ENCODE measurements at places on chromosomes 1 and 21.

GRCh38 chr1:191579019-191579418 lies 579.2 kb upstream of the RGS18 start:
- no peak for DNase-seq

- DNase-seq = peak; percentile 62
Observed at GRCh38 chr1:107941123-107941522, 23.9 kb downstream of the VAV3 start.

- DNase-seq = no peak
Observed at GRCh38 chr21:16034446-16035190, 304.8 kb downstream of the USP25 start.

DNA sequence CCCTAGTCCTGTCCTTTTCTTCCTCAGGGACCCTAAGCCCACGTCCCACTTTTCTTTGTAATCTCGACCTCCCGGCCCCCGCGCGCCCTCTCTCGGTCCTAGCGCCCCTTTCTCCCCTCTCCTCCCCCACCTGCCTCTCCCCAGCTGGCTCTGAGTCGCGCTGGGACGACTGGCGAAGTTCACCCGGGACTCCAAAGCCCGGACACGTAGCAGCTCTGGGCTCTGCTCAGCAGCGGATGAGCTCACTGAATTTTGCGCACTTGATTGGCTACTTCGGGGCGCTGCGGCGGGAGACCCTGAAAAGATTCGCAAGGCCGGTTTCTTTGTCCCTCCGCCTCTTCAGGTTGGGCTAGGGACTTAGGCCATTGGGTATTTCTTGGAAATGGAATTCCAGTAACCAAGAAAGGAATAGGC lies 16.3 kb upstream of the ACKR1 start:
- peak; percentile 36 for DNase-seq

GRCh38 chr1:112998592-112999235 lies 42.7 kb upstream of the SLC16A1 start:
- peak; percentile 99 for DNase-seq

- peak; percentile 80 for DNase-seq
Observed at GRCh38 chr1:248872752-248873408, 14.0 kb upstream of the ZNF692 start.

DNA sequence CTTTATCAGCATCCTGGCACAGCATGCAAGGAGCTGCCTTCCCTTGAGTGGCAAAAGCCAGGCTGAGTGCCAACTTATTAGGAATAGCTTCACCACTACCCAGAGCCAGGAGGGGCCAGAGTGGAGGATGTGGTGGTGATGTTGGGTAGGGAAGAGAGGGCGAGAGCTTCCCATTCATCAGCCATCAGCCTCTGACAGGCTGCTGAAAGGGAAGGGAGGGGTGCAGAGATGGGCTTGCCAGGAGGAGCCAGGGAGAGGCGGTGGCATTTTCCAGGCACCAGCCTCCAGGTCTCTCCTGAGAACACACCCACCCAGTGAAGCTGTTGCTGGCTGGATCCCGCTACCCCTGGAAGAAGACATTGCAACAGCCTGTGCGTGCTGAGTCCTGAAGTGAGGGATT lies 168.5 kb downstream of the ACTL8 start:
- DNase-seq = no peak

DNA sequence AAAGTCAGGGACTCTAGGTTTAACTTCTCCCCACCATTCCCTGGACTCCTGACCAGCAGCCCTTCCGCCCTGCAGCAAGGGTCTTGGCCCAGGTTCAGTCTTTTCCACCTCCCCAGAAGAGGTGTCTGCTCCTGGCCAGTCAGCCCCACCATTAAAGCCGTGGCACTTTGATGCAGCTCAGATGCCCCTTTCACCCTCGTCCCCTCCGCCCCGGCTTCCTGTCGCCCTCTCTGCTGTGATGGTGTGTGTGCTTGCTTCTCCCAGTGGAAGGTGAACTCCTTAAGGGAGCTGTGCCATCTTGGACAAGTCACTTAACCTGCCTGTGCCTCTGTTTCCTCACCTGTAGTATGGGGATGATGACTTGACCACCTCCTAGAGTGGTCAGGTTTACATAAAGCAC lies 17.8 kb upstream of the TTC4 start:
- DNase-seq = no peak

DNA sequence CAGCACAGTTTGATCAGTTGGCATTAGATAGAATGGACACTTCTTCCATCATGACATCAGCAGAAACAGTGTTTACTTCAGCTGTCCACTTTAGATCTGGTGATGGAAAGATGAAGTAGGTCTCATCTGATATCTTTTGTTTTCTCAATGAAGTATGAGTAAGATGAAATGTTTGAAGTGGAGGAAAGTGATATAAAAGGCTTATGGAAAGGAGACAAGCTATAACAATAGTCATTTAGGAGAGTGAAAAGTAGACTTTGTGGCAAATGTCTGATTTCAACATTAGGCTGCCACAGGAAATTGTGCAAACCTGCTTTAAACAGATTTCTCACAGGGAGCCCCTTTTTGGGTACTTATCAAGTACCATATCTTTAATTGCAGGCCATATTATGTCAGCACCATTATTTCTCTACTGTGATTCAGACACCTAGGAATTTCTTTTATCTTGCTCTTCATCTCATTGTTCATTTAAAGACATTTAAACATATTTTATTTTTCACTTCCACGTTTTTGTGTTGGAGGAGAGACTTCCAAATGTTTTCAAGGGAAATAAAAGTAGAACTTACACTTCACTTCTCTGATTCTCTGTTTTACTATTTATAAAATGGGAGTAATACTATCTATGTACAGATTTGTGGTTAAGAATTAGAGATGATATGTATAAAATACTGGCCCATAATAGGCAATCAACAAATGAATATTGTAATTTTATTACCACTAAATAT lies 18.1 kb downstream of the PDC start:
- DNase-seq = peak; percentile 34

DNA sequence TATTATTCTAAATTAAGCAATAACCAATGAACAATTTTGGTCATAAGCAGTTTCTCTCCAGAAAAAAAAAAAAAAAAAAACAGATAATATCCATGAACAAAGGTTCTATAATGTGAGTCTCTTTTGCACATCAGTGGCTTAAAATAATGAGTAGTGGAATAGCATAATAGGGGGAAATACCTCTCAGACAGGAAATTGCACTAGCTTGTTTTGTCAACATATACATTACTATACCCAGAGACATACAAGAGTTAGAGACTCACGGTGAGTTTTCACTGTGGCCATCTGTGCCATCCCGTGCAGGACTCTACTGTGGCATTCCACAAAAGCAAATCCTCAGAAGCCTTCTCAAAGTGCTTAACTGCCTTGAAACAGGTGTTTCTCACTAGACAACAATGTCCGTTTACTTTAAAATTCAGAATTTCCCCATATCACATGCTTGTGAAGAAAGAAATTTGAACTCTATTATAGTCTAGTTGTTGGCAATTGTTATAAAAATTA lies 697.9 kb downstream of the USP25 start:
- no peak for DNase-seq

- DNase-seq = no peak
Observed at GRCh38 chr1:190752131-190752530, 274.5 kb upstream of the BRINP3 start.

GRCh38 chr1:116231752-116232151 lies 120.6 kb downstream of the MAB21L3 start:
- DNase-seq = no peak

DNA sequence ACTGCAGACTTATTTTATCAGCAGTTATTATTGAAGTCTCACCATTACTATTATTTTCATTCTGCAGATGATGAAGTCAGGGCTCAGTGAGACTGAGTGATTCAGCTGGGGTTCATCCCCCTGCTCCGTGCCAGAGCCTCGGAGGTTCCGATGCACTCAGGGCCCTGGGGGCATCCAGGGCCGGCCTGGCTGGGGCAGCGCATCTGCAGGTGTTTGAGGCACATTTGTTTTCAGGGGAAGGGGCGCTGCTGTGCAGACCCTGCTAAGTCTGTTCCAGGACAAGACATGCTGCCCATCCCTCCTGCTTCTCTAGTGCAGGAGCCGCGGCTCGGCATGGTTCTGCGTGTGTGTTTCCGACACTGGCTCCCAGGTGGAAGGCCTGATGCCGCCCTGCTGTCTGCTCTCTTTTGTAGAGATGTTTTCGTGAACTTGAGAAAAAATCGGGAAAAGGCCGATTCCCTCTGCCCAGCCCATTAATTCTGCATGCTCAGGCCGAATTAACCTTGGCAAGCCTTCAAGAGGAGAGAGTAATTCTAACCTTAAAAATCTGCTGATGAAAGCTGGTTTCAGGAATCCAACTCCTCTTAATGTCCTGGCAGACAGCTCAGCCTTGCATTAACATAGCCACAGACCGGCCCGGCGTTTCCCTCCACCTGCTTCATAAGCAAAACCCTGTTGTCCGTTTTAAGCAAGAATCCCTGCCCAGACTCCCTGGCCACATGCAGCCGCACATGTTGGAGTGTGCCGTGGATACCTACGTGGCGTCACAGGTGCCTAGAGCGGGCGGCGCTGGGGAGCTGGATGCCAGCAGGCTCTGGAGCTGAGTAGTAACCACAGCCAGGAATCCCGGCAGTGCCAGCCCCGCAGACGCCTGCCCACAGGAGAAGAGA lies 316.0 kb upstream of the VAMP3 start:
- DNase-seq = peak; percentile 58

DNA sequence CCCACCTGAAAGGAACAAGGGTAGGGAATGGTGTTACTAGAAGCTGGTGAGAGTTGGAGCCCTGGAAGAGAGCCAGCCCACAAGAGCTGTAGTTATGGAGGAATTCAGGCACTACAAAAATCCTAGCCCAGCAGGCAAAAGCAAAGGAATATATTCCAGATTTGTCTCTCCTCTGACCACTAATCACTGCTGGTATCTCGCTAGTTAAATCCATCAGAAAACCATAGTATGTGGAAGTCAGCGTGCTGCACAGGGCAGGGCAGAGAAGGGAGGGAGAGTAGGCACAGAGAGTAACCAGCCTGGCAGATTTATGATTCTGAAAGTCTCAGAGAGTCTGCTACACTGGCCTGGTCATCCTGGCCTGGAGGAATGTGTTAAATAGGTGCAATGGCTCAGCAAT lies 88.6 kb downstream of the SELENOF start:
- DNase-seq = peak; percentile 62

DNA sequence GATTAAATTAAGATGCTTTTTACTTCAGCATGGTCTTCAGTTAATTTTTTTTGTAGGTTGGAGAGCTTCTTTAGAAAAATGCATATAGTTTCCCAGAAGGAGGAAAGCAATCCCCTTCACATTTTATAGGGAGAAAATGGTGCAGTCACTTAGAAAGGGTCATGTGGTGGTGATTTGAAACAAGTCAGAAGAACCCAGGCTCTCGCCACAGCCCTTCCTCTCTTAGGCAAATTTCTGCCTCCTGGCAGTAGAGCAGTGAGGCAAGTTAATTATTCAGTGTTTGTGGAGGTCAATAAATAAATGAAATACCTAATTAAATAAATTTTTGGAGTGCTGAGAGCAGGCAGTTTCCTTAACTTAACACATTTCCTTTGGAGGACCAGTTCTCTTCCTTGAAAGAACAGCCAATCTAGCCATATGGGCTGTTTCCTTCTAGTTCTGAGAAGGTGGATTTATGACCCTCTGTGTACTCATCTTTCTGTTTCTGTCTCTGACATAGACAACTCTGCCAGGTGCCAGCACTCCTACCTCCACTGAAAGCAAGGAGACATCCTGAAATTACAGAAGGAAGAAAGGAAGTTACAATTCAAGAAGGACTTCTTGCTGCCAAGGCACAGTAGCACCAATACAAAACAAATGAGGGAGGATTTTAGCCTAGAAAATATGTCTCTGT lies 19.0 kb upstream of the POGZ start:
- no peak for DNase-seq

GRCh38 chr1:226123591-226124471 lies 61.3 kb downstream of the H3-3A start:
- DNase-seq = no peak

GRCh38 chr1:59282951-59283350 lies 13.9 kb upstream of the FGGY start:
- no peak for DNase-seq

DNA sequence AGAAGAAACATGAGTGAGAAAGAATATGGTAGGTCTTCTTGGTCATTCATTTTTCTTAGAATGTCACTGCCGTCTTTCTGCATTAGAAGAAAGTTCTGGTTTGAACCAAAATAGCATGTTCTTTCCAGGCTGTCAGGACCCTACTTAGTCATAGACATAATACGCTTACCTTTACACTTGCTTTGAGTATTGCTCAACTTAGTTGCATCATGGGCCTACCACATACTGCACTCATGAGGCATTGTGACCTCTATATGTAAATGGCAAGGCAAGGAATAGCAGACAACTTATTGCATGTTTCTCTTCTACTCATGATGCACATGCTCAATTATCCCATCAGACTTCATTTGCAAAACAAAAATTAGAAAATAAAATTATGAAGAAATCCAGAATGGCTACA lies 415.0 kb downstream of the HLX start:
- DNase-seq = peak; percentile 32

- DNase-seq = peak; percentile 73
Observed at GRCh38 chr21:15682977-15683376, 46.8 kb upstream of the USP25 start.

DNA sequence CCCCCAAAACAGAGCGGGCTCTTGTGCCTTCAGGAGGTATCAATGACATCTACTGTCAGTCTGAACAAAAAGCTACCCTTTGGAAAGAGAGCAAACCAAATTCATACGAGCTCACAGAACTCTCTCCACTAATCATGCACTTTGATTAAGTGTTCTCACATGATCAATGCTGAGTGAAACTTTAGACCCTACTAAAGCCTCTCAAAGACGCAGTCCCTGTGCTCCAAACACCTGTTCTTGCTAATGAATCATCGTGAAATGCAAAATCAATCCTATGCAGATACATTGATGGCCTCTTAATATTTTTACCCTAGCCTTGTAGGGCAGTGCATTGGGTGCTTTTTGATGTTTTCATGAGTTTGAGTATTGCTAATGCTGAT lies 113.4 kb downstream of the ZBTB18 start:
- DNase-seq = no peak

DNA sequence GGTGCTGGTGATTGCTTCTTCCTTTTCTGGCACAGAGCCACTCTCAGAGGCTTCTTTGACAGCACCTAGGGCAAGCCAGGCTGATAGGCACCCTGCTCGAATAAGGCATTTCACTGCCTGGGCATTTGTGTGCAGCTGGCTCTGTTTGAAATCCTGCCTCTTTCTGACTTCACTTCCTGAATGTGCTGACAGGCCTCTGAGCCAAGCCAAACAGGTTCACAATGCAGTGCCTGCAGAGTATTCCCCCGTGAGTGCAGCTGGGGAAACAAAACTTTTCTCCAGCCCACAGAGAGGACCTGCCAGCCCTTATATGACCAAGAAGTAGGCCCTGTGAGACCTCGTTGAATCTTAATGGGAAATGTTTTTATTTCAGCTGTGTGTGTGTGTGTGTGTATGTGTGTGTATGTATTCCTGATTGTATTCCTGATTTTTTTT lies 10.4 kb downstream of the JUN start:
- DNase-seq = peak; percentile 89

- DNase-seq = peak; percentile 45
Observed at GRCh38 chr1:15429701-15430149, 8.5 kb upstream of the CTRC start.

Data from choroid plexus epithelial cell (primary cell).